Stimulated activated CD8-positive, alpha-beta memory T cell treated with anti-CD3 and anti-CD28 coated beads, Interleukin-4, amount 100 ng/mL, for 1 hour (primary cell): ENCODE measurements at places on chromosomes 5 and 9.

- DNase-seq, result no peak
Observed at GRCh38 chr9:124894035-124894740, 32.3 kb downstream of the ARPC5L start.

DNA sequence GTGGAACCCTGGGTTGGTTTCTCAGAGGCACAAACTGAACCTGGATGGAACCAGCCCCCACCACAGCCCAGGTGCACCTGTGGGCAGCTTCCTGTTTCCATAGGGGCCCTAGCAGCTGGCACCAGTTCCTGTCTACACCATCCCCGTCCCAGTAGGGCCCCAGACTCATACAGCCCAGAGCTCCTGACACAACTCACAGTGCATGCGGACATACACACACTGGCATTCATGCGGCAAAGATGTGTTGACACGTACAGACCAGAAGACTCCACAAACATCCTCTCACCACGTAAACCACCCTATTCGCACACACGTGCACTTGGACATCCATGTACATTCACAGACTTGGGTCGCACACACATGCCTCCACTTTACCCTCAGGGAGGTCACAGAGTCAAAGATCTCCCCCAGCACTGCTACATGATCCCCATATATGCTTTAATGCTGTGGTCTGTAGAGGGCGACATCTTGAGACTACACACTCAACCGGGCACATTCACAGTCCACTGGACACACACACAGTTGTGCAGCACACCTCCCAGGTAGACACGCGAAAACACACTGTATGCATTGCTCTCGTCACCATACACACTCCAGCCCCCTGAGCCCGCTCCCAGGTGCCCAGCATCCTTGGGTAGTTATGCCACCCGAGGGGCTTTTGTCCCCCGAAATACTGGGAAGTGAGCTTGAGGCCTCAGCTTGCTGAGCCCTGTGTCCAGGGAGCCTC is 22.4 kb downstream of the CXXC5 start:
- no peak for DNase-seq

DNA sequence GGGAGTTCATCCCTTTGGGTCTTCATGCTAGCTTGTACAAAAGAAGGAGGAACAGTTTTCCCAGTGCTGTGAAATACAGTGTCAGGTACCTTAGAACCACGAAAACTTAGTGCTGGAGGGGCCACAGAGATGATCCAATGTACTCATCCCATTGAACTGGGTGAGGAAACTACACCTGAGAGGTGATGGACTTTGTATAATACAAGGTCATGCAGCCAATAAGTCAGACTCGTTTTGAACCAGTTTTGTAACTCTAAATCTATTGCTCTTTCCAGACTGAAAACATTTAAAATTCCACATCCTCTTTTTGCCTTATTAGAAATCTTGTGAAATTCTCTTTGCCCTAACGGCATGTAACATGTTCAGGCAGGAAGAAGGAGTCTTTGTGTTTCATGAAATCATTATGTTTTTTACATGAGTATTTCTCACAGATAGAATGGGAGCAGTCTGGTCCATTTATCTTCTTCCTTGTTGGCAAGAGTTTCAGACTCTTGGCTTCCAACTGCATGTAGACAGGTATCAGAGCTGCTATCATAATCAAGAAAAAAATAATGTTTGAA is 146.8 kb upstream of the FBXL7 start:
- DNase-seq, result no peak

GRCh38 chr5:16639206-16639605 is 22.4 kb upstream of the RETREG1 start:
- no peak for DNase-seq

GRCh38 chr9:111483439-111483857 is 735 bp downstream of the ECPAS start:
- DNase-seq, result peak; percentile 8

GRCh38 chr9:72971411-72971810 is 18.6 kb upstream of the ALDH1A1 start:
- DNase-seq, result no peak

GRCh38 chr9:112046181-112046580 is 128.9 kb downstream of the SUSD1 start:
- no peak for DNase-seq
